Fibroblast of villous mesenchyme (primary cell): ENCODE measurements at places on chromosomes 12 and 14. TPM values are rescaled to one million over a fixed set of nuclear protein-coding genes. Genes with fewer than 3 reads are reported as not detected.

C1R gene
- 83.4 and 84.2 TPM in 2 replicates for total RNA-seq

KLRF1 gene
- 0.32 and 0.43 TPM in 2 replicates for total RNA-seq

NUBPL gene
- total RNA-seq = 12.1 and 12.2 TPM in 2 replicates

LDHB gene
- 525 and 613 TPM in 2 replicates for total RNA-seq

FOXM1 gene
- total RNA-seq = 16.4 and 17.7 TPM in 2 replicates

KSR2 gene
- total RNA-seq = not detected in 2 replicates
